Cardiac septum (tissue), 1 donor: ENCODE measurements at places on chromosomes 5 and 9. TPM values are rescaled to one million over a fixed set of nuclear protein-coding genes. Genes with fewer than 3 reads are reported as not detected.

GRCh38 chr5:1490376-1490775, 33.4 kb downstream of the LPCAT1 start:
- DNase-seq = no peak

PLEKHG4B gene
- total RNA-seq = 0.03 TPM

DNA sequence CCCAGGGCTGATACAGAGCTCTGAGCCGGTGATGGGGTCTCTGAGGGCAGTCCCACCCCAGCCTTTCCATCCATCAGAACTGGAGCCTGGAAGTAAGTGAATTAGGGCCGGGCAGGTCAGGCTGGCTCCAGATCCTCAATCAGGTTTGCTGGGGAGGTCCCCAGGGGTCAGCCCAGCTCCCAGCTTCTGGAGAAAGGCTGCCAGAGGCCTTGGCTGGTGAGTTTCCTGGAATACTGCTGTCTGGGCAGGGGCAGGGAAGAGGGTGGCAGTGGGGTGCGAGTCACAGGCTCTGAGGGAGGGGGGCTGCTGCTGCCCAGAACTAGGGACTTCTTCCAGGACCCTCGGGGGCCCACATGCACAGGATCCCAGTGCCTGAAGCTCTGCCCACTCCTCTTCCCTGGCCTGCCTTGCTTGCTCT, 200.6 kb upstream of the MVB12B start:
- peak; percentile 38 for DNase-seq

GRCh38 chr9:137552022-137552768, 516 bp downstream of the MRPL41 start:
- no peak for DNase-seq

GRCh38 chr5:173542159-173542558, 74.3 kb downstream of the BOD1 start:
- no peak for DNase-seq

DNA sequence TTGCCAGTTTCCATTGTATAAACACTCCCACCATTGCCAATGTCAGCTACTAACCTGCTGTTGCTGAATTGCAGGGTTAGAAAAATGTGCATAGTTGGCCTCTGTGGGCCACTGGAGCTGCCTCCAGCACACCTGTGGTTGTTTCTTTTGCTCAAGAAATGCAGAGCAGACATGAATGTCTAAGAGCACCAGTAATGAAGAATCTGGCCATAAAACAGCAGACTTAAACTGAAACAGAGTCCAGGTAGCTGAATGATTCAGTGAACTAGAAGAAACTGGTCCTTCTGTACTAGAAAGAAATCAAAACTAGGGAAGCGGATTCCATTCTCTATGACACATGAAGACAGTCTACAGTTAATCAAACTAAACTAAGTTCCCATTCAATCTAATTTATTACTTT, 48.2 kb downstream of the NUDT12 start:
- no peak for DNase-seq

GRCh38 chr5:124683917-124684555, 62.4 kb downstream of the ZNF608 start:
- DNase-seq = no peak
